Kidney capillary endothelial cell (primary cell): ENCODE measurements at places on chromosomes 3 and 15.

DNA sequence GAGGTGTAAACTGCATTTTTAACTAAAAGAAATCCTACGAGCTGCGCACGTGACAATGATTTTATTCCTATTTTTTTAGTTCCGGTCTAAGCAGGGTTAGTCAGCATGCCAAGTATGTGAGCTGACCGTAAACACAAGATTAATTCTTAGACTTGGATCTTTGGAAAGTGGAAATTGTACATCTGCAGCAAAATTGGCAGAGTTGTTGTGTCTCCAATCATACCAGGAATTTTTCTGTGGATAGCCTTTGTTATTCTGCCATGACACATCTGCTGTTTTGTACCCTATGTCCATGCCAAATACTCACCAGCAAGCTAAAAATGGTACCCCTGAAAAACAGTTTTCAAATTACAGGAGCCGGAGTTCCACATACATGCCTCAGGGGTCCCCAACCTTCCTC lies 562.5 kb downstream of the UNC13C start:
- no peak for DNase-seq

DNA sequence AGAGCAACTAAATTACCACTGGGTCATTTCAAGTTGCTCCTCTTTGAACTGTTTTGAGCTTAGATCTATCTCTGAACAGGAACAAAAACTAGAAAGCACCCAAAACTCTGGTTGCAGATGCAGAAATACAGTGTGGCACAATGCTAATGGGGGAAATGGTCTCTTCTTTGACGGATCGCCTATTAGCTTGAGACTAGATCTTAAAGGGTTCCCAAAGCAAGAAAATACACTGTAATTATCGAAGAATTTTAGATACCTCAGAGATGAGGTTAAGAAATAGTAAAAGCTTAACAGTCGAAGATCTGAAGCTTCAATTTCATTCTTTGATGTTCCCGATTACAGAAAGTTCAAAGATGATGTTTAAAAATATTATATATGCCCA lies 818 bp downstream of the PPP1R2 start:
- peak; percentile 23 for DNase-seq

- no peak for DNase-seq
These were observed 18.9 kb downstream of the GHRL start for GRCh38 chr3:10273702-10274305.

GRCh38 chr3:170564664-170565063 lies 21.2 kb downstream of the SLC7A14 start:
- DNase-seq, result no peak

DNA sequence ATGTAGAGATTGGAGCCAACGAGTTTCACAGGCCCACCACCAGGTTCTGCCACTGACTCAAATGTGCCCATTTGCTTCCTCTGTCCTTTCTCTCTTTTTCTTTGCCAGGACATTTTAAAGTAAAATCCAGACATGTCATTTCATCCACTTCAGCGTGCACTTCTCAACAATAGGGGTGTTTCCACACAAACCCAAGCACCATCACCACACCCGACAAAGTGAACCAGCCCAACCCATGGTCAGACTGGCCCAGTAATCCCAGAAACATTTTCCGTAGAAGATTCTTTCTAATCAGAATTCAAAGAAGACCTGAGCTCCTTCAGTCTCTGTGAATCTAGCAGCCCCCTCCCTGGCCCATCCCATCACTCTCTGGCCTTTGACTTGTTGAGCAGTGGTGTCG lies 13.4 kb downstream of the CFAP100 start:
- no peak for DNase-seq

DNA sequence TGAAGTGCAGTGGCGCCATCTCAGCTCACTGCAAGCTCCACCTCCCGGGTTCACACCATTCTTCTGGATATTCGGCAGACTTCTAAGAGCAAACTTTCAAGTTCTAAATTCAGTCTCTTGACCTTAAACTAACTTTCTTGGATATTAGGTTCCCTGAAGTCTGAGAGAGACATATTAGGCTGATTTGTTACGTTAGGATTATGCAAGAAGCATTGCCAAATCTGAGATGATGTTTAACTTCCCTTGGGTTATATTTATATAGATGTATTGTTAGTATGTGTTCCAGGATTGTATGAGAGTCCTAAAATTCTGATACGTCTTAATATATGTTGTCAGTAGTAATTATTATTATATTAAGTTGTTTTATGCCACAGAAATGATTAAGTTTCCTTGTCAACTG lies 80.1 kb downstream of the SLC6A1 start:
- DNase-seq, result no peak

DNA sequence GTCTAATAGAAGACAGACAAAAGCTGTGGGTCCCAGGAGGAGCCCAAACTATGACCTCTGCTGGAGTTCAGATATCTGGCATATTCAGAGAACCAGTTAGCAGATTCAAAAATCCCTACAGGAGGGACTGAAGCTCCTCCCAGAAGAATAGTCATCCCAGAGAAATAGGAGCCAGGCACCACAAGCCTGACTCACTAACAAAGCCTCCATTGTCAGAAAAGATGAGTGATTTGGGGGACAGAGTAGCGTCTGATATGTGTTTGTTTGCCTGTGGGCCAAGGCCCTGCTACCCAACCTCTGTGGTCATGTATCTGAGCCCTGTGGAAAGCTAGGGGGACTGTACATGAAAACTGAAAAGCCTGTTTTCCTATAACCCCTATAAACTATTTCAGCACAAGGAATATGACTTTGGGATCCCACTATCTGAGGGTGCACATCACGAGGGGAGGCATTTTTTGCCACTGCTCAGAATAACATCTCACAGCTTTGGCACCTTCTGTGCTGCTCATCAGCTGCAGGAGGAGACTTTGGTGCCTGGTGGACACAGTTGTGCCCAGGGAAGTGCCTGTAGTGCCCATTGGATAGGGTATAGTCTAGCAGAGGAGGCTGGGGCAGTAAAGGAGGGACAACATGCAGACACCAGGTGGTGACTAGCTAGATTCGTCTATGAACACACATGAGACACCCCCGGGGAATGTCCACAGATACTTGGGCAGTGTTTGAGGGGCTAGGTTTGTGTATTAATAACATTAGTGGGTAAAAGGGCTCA lies 9.7 kb upstream of the LARP6 start:
- DNase-seq, result peak; percentile 65

GRCh38 chr3:160287666-160288065 lies 62.4 kb downstream of the C3orf80 start:
- no peak for DNase-seq

DNA sequence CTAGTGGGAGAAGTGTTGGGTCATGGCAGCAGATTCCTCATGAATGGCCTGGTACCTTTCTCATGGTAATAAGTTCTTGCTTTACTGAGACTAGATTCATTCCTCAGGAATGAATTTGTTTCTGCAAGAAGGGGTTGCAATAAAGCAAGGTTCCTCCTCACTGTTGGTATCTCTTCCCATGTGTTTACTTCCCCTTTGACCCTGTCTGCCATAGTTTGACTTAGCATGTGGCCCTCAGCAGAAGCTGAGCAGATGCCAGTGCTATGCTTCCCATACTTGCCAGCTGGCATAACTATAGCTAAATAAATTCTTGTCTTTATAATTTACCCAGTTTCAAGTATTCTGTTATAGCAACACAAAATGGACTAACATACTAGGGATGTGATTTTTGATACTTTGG lies 163.6 kb upstream of the COL8A1 start:
- no peak for DNase-seq

DNA sequence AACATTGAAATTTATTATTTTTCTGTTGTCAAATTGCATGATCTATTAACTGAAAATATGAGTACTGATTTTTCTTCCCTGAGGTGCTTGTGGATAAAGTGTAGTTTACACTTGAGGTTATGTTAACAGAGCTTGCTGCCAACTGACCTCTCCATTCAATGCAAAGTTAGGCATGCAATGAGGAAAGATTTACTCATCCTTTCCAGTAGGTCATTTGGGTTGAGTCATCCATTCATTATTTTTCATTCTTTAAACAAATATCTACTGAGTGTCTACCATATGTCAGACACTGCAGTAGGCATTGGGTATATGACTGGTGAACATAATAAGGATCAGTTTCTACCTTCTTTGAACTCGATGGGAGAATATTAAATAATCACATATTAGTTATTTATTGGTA lies 604.1 kb downstream of the EDEM1 start:
- no peak for DNase-seq

- no peak for DNase-seq
These were observed 225.5 kb downstream of the ARPP21 start for GRCh38 chr3:35864871-35865270.

DNA sequence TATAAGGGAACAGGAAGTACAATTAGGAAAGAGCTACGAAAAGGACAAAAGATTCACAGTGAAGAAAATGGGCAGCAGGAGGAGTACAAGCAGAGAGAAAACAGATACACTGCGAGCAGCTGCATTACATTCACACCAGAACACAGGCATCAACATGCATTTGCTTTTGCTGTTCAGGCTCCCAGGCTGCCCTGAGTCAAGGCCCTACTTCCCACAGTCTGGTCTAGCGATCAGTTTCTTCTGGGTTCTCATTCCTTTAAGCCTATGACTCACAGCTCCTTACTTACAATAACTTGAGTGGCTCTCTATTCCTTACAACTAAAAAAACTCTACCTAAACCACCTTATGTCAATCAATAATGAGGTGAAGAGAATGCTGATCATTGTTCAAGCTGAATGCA lies 24.5 kb upstream of the ZNF445 start:
- DNase-seq, result no peak

DNA sequence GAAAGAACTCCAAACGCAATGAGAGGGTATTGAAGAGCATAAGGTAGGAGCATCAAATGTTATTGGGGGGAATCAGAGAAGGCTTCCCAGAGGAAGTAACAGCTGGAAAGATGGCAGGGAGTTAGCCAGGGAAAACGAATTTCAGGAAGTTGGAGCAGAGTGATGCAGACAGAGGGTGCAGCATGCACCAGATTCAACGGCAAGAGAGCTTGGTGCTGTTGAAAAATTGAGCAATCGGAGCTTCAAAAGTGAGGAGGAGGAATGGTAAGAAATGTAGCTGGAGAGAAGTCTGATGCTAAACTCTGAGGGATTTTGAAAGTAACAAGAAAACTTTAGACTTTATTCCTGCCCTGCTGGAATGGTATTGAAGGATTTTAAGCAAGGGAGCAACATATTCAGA lies 541.0 kb upstream of the LMCD1 start:
- DNase-seq, result no peak

DNA sequence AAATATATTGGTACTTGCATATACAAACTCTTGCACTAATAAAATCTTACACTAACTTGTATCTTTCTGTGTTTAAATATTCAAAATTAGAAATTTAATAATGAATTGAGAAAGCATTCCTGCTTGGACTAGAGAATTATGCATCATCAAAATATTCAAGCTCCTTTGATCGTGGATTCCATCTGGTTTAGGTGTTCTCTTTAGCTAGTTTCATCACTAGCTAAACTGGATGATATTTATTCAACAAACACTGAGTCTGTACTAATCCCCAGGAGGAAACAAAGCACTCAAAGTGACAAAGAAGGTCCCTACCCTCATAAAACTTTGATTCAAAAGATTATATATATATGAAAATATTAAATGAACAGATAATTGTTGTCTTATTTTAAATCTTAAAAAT lies 1360.9 kb upstream of the ALCAM start:
- no peak for DNase-seq

DNA sequence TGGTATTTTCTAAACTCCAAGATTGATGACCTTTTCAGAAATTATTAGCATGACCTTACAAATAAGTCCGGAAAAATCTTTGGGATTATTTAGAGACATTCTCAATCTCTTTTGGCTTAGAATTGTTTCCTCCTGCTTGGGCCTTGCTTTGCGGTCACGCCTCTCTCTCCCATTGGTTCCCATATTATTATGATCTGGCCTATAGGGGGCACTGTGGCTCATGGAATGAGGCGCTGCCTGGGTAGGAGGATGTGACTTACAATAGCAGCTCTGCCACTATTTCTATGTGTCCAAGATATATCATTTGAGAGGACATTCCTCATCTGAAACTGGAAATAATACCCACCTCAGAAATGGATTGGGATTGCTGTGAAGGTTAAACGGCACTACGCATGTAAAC lies 464.9 kb downstream of the MFSD1 start:
- DNase-seq, result peak; percentile 46

GRCh38 chr3:134918441-134918840 lies 123.4 kb downstream of the EPHB1 start:
- DNase-seq, result no peak

DNA sequence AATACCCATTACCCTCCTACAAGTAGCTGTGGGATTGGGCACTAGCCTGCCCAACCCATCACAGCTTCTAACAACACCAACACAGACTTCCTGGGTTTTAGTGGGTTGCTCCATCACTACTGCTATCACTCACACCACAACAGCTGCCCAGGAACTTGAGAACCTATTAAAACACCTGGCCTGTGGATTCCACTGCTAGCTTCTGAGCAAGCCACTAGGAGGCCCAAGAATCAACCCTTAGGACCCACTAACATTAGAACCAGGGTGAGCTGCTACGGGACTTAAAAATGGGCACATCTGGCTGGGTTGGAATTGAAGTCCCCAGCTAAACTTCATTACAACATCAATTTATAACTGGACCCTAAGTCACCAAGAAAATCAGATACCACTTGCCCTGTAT lies 113.2 kb upstream of the TP63 start:
- DNase-seq, result no peak

GRCh38 chr3:183494341-183494740 lies 61.2 kb downstream of the KLHL6 start:
- DNase-seq, result no peak

DNA sequence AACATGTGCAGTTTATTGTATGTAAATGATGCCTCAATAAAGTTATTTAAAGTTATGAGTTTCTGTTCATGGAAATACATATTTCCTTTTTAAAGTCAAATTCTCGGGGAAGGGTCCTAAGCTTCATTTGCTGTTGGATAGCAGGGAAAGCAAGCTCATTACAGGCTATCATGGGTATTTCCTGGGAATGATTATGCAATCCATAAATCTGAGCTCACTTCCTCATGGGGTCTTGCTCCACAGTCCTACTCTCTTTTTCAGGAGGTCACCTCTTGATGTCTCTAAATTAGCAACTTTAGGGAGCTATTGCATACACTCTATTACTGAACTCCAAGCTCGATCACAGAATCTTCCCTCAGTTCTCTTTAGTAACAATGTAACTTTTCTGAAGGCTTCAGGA lies 69.9 kb upstream of the TP63 start:
- DNase-seq, result no peak

DNA sequence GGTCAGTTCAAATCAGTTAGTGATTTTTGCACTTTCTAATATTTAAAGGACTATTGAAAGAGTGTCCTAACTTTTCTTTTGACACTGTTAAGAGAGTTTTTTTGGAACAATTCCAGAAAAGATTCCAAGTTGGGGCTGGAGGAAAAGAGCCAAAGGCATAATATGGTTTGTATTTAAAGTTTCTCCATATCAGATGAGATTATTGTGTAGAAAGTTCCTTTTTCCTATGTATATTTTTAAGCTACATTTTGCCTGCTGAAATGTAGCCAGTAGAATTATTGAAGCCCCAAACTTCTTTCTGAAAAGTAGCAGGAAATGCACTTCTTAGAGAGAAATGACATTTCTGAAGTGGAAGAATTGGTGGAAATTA lies 136.5 kb upstream of the TSC22D2 start:
- no peak for DNase-seq
